ENCODE measurements at places on chromosomes 7 and 10.

DNA sequence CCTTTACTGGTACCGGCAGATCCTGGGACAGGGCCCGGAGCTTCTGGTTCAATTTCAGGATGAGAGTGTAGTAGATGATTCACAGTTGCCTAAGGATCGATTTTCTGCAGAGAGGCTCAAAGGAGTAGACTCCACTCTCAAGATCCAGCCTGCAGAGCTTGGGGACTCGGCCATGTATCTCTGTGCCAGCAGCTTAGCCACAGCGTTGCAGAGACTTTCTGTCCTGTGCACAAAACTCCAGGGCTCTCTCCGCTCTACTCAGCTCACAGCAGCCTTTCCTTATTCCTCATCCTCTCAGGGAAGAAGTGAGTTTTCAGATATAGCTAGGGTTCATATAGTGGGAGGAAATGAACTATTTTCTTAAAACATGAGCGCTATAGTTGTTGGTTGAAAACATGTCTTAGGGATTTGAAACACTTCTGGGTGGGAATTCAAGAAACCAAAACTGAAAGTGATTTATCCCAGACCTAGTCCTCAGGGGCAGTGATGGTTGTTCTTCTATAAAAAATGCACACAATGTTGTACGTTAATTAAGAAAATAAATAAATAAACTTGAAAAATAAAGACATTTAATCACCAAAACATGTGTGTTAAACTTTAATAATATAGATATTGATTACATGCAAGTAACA, 150.2 kb upstream of the PRSS58 start:
- no peak for DNase-seq

DNA sequence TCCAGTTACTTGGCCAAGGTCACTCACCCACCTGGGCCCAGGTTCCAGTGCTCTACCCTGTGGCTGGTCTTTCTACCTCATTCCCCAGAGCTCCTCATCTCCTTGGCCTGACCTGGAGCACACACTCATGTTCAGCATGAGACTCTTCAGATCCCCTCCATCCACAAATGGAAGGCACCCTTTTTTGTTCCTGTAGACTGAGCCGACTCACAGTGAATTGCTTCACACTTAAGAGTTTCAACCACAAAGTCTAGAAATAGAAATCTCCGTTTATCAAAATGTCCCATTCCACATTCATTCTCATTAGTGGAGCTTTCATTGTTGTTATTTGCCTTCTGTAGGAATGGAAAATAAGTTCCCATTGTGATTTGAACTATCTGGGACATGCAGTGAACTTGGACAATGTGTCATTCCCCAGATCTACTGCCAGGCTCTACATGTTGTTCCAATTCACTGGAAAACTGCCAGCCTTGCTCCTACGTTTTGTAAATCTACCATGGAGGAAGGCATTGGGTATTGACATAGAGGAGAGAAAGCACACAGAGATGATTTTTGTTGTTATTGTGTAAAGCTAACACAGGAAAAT, 125.3 kb upstream of the CELF2 start:
- no peak for DNase-seq

- no peak for DNase-seq
Measured at GRCh38 chr10:112810711-112811151, 139.3 kb upstream of the TCF7L2 start.

GRCh38 chr10:28881171-28881882, 204.0 kb downstream of the BAMBI start:
- no peak for DNase-seq

DNA sequence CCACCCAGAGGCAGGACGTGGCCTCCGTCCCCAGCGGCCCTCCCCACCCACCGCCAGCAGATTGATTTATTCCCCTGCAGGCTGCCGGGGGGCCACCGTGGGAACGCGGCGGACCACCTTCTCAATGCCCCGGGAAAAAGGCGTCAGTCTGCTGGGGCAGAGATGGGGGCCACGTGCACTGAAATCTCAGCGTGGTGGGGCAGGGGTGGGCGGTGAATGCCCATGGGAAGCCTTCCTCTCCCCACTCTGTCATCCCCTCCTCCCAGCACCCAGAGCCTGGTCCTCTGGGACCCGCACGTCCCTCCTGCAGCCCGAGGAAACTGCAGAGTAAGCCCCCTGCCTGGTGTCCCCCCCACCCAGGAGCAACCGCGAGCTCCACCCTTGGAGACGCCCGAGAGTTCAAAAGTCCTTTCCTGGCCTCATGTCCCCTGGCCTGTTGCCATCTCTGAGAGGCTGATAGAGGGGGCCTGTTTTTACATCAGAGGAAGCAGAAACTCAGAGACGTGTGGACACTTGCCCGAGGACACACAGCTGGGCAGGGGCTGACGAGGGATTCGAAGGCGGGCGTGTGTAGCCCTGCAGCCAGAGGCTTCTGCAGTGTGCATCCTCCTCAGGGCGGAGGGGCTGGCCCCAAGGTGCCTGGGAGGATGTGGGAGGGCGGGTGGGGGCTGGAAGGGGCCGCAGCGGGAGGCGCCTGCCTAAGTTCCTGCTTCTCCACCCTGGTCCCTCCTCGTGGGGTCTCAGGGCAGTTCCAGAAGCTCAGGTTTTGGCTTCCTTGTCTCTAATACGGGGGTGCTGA, 21.8 kb downstream of the UNCX start:
- DNase-seq, result no peak

DNA sequence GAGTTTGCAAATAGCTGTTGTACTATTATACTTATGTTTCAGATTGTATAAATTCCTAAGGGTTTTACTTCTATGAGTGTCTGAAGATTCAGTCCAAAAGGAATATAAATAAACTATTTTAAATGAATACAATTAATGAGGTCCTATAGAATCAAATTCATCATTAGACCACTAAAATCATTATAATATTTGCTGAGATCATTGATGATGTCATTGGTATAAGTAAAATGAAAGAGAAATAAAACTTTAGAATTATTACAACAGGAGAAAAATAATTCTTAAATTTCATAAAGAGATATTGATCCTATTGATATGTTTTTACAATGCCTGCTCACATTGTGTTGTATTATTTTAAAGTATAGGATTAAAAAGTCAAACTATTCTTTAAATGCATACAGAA, 544.0 kb upstream of the ZWINT start:
- no peak for DNase-seq

GRCh38 chr10:98144985-98145384, 10.5 kb downstream of the R3HCC1L start:
- no peak for DNase-seq

GRCh38 chr7:33640741-33641140, 264.6 kb upstream of the BMPER start:
- no peak for DNase-seq

DNA sequence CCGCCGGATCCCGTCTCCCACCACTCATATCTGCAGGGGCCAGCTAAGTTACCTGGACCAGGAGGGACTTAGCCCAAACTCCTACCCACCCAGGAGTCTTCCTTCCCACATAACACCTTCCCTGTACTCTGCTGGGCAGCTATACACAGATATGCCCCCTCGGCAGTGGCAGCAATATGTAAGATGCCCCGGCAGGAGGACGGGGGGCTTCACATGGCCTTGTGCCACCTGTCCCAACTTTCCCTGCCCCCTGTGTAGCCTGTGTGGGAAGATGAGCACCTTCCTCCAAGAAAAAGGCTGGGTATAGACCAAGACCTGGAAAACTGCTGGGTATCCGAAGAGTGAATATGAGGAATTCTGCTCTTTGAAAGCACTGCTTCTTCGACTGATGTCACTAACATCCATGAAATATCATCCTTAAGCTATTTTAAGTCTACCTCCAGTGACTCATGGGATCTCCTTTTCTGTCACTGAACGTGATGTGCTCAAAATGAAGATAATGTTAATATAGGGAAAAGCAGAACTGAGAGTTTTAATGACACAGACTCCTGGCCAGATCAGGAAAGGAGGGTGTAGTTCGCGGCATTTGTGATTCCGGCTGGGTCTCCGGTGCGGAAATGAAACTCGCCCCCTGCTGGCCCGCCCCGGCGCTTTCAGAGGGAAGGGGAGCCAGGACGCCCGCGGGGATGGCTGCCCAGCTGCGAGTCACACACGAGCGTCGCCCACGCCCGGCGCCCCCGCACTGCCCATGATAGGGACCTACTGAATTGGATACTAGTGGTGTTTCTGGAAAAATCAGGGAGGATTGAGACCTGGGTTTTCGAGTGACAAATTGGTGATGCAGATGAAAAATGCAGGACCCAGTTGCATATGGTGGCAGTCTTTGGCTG, 256.9 kb upstream of the NFE2L3 start:
- peak; percentile 2 for DNase-seq

GRCh38 chr10:71804077-71804476, 30.8 kb upstream of the VSIR start:
- DNase-seq, result no peak

DNA sequence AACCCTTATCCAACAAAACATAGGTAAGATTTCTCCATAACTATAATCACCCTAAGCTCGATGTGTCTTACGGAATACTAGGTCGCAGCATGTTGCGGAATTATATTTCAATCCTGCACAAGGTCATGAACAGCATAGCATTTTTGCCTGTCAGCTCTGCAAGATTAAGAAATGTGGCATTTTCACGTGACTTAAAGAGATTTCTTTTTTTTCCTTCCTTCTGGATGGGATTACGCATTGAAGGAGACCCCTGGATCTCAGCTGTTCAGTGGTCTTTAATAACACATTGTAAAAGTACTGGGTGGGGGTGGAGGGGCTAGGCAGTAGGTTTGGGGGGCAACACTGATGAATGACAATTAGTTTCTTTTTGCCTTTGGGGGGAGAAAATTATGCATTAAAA, 106.7 kb downstream of the CUBN start:
- DNase-seq, result no peak

GRCh38 chr7:50477640-50478039, 27.5 kb upstream of the FIGNL1 start:
- DNase-seq, result no peak

- DNase-seq, result peak; percentile 24
Measured at GRCh38 chr7:97064972-97065587, 40.4 kb upstream of the DLX5 start.

GRCh38 chr10:13722747-13723653, 136.2 kb downstream of the PRPF18 start:
- no peak for DNase-seq

DNA sequence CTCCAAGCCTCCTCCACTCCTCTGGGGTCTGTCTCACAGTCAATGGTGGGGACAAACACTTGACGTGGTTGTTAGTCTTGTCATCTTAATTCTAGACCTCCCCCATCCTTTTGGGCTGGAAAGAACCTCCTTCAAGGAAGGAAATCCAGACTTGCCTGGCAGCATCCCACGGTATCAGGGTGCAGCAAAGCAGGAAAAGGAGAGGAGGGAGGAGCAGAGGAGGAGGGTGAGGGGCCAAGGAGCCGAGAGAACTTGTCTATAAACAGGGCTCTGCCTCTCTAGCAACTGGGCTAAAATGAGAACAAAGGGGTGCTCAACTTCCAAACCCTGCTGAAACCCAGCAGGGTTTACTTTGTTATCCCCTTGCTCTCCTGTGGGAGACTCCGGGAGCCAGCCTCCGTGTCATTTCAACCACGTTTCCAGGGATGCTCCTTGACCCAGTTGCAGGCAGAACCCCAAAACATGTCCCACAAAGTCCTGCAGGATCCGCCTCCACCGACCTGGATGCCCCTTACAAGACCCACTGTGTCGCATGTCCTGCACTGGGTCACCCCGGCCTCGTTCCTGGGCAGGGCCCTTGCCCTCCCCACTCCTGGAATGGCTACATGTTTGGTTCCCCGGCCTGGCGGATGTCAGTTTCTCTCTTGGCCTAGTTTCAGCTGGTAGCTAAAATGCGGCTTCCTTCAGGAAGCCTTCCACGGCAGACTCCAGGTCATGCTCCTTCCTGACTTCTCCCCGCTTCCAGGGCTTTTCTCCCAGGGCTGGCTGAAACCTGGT, 69.7 kb upstream of the MGMT start:
- DNase-seq, result no peak

DNA sequence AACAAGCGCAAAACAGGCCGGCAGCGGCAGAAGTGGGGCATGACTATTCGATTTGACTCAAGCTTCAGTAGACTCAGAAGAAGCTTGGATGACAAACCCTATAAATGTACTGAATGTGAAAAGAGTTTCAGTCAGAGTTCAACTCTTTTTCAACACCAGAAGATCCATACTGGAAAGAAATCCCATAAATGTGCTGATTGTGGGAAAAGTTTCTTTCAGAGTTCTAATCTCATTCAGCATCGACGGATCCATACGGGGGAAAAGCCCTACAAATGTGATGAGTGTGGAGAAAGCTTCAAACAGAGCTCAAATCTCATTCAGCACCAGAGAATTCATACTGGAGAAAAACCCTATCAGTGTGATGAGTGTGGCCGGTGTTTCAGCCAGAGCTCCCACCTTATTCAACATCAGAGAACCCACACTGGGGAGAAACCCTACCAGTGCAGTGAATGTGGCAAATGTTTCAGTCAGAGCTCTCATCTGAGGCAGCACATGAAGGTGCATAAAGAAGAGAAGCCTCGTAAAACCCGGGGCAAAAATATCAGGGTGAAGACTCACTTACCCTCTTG, 2.8 kb downstream of the ZNF22 start:
- no peak for DNase-seq

- DNase-seq, result no peak
Measured at GRCh38 chr10:65550761-65551160, 1375.1 kb upstream of the LRRTM3 start.

- no peak for DNase-seq
Measured at GRCh38 chr7:69285854-69286253, 312.4 kb upstream of the AUTS2 start.

DNA sequence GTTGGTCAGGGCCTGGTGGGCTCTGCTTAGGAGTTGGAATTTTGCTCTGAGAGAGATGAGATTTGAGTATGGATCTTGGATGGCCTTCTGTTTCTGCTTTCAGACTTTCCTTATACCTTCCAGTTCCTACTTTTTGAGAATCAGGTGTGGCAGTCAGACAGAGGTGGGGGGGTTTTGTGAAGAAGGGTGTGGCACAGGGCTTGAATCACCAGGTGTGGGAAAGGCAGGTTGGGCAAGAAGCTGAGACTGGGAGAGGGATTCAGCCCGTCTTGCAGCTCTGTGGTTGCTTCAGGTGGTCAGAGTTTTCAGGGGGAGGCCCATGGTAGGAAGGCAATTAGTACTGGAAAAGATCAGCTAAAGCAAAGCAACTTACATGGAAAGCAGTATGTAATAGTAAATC, 340.2 kb downstream of the LRMDA start:
- no peak for DNase-seq

DNA sequence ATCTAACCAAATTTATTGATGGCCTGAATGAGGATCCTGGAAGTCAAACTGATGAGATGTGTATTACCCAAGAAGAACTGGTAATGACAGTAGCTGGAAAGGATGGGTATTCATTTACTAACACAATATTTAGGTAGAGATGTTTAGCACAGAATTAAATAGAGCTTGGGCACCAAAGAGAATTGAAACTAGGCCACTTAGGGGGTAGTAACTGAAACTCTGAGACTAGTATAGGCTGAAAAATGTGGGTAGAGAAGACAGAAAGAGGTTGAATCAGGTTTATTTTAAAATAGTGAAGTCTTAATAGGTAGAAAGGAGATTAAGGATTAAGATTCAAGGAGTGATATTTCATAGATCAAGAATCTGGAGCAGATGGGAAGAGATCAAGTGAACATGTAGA, 155.8 kb downstream of the MLLT10 start:
- DNase-seq, result no peak

GRCh38 chr10:28806951-28807759, 129.8 kb downstream of the BAMBI start:
- DNase-seq, result no peak

GRCh38 chr10:111944331-111944730, 239.2 kb downstream of the GPAM start:
- no peak for DNase-seq
